Mesenchymal stem cell (in vitro differentiated cells and primary cell): ENCODE measurements at places on chromosomes 6 and 20.
A peak's percentile ranks its signal among the peaks of the same experiment; 100 is the strongest.

DNA sequence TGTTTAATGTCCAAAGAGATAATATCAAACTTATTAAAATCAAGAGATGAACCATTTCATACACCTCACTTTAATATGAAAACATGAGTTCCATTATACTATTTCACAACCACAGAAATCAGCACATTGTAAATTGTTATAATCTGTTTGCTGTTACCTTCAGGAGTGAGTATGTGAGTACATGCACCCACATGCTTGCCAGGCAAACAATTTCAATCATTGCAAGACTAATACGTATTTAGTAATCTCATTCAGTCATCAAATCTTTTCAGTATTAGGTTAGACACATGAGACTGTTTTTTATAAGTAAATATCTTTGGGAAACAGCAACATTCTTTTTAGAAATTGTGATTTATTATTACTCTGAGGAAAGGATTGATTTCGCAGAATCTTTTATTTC, 9.3 kb upstream of the EPM2A start:
- no peak for DNase-seq

- DNase-seq = no peak
Observed at GRCh38 chr20:41587523-41587922, 30.7 kb downstream of the CHD6 start.

DNA sequence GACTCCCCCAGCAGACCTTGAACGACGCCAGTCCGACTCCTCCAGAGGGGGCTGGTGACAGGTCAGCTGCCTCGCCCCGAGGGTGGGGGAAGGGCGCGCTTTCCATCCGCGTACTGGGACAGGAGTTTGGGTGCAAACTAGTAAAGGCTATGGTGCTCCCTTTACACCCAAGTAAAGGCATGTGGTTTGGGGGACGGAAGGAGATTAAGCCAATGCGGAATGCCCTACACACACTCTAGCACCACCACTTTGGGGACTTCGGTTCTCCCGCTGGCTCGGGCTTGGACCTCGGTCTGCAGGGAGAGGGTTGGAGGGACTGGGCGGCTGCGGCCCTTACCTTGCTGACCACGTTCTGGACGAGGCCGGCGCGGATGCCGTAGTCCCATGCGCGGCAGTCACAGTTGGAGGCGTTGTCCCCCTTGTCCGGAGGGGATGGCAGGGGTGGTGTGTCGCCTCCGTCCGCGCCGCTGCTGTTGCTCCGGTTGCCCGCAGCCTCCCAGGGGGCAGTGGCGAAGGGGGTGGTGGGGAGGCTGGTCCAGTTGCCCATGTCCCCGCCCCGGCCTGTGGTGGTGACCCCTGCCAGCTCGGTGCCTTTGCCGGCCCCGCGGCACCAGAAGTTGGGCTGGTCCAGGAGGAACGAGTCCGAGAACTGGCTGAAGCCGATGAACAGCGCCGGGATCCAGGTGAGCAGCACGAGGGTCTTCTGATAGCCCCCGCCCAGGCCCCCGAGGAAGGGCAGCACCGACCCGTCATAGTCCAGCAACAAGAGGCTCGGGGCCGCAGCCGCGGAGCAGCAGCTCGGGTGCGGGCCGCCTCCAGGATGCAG, 1.1 kb downstream of the SLC22A23 start:
- DNase-seq = no peak

GRCh38 chr20:53867741-53868351, 202.5 kb downstream of the BCAS1 start:
- no peak for DNase-seq

DNA sequence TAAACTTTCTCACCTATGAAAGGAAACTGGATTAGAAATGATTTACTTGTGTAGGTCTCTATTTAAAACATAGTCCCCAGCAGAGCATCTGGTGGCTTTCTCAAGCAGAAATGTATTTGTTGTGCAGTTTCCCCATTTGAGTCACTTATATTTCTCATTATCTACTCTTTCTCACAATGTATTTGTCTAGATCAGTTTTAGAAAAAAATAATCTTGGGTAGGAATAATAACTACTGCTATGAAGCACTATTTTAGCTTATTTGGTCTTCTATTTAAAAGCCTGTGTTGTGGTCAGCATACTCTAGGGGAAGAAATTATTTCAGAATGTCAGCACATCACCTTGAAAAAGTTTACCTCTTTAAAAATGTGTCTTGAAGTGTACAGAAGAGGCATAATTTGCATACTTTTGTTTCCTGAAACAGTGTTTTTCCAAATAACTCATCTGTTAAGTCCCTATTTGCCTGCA, 60.9 kb upstream of the PRL start:
- DNase-seq = no peak

GRCh38 chr20:54201268-54201846, 6.5 kb upstream of the PFDN4 start:
- no peak for DNase-seq

GRCh38 chr6:38150681-38151296, 331.3 kb downstream of the ZFAND3 start:
- DNase-seq = no peak

- no peak for DNase-seq
Observed at GRCh38 chr20:43982016-43982415, 67.4 kb downstream of the TOX2 start.

DNA sequence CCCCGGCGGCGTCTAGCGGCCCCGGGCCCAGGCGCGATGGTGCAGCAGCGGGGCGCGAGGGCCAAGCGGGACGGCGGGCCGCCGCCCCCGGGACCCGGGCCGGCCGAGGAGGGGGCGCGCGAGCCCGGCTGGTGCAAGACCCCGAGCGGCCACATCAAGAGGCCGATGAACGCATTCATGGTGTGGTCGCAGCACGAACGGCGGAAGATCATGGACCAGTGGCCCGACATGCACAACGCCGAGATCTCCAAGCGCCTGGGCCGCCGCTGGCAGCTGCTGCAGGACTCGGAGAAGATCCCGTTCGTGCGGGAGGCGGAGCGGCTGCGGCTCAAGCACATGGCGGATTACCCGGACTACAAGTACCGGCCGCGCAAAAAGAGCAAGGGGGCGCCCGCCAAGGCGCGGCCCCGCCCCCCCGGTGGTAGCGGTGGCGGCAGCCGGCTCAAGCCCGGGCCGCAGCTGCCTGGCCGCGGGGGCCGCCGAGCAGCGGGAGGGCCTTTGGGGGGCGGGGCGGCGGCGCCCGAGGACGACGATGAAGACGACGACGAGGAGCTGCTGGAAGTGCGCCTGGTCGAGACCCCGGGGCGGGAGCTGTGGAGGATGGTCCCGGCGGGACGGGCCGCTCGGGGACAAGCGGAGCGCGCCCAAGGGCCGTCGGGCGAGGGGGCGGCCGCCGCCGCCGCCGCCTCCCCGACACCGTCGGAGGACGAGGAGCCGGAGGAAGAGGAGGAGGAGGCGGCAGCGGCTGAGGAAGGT, 715 bp downstream of the SOX12 start:
- peak; percentile 79 for DNase-seq

DNA sequence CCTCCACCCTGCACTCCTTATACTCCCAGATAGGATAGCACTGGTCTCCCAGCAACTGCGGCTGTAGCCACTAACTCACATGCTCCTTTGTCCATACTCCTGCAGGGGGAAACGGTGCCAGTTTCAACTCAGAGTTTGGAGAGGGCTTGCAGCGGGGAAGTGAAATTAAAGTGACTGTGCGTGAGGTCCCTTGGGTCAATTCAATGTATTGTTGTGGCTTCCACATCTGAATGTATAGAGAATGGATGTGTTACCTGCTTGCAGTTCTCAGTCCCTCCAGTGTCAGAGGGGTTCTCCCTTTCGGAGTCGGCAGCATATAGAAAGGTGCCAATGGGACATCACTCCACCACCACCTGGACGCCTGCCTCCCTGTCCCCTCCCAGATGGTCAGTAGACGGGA, 93.6 kb upstream of the CNKSR3 start:
- no peak for DNase-seq

DNA sequence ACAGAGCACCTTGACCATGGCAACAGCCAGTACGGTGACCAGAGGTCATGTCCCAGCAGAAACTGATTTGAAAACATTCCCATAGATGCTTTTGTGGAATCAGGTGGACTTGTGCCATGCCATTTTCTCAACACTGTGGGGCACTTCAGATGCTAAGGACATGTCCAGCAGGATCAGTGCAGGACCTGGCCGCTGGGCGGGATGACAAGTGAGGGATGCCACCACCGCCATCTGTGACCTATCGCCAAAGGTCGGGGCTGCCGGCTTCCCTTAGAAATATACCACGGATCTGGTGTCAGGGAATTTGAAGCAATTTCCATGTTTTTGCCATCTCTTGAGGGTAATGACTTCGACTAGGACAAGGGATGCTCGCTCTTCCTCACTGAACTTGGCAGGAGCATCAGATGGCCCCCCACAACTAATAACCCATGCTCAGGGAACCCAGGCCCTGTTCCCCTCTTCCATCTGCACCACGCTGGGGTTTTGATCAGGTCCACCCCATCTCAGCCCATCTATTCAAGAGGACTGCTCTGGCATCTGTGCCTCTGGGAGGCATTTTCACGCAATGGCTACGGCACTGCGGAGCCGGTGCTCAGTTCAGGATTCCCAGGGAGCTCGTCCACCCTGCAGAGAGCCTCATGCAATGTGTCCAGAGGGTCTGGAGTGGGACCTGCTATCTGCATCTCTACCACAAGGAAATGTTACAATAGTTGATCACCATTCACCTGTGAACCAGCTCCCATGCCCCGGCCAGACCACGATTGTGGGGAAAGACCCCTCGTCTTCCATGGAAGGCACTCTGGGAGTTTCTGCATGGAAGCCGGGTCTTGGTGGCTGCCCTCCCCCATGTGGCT, 302.6 kb downstream of the TAF4 start:
- DNase-seq = no peak

DNA sequence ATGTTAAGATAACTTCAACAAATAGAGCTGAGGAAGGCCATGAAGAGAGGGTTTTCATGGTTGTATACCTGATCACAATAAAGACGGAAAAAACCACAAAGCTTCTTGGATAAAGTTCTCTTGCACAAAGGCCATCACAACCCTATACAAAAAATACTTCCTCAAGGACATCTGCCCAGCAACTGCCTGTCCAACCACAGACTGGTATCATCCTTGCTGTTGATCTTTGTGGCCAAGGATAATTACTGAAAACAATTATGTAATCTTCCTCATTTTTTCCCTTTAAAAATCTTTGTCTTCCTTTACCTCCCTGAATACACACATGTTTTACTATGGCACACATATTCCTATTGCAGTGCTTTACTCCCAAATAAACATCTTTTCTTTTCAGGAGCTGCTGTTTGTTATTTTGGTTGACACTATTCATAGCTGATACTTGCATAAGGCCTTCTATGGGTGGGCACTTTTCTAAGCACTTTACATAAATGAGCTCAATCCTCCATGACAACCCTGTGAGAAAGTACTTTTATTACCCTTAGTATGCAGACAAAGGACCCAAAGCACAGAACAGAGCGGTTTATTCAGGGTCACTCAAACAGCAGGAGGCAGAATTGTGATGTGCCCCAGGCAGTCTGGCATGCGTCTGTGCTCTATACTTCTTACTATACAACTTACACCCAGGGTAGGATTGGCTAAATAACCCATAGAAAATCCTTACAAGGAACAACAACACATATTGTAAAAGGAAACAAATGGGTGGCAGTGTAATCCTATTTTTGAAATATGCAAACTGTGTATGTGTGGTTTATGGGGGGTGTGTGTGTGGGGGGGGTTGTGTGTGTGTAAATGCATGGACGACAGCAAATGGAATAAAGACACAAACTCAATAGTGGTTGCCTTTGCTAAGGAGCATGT, 35.1 kb downstream of the SNRNP48 start:
- peak; percentile 19 for DNase-seq

GRCh38 chr6:160735523-160735922, 33.5 kb downstream of the PLG start:
- no peak for DNase-seq

DNA sequence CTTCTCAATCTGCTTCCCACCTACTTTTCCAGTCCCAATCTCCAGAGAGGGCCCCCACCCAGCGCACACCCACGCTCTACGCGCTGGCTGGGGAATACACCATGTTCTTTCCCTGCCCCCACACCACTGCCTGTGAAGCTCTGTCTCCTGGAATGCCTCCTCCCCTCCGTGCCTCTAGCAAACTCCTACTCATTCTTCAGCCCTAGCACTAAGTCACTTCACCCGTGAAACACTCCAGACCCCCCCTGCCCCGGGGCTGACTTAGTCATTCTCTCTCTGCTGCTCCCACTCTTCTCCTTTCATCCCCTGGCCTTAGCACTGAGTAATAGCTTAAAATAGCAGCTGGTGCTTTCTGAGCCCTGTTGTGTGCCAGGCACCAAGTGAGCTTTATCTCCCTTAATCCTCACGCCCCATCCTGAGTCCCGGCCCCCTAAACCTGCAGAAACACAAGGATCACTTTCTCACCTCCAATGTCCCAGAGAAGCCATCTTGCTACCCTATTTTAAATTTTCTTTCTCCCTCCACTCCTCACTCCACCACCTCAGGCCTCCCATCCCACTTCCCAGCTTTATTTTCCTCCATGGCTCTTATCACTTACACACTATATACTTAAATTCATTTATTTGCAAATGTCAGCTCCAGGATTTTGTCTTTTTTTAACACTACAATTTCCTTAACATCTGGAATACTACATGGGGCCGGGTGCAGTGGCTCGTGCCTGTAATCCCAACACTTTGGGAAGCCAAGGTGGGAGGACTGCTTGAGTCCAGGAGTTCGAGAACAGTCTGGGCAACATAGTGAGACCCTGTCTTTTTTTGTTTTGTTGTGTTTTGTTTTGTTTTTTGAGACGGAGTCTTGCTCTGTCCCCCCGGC, 6.3 kb upstream of the PARD6B start:
- DNase-seq = peak; percentile 99

- DNase-seq = peak; percentile 74
Observed at GRCh38 chr6:11055127-11055627, 11.1 kb upstream of the ELOVL2 start.
